ENCODE measurements at places on chromosomes 6 and 20.

DNA sequence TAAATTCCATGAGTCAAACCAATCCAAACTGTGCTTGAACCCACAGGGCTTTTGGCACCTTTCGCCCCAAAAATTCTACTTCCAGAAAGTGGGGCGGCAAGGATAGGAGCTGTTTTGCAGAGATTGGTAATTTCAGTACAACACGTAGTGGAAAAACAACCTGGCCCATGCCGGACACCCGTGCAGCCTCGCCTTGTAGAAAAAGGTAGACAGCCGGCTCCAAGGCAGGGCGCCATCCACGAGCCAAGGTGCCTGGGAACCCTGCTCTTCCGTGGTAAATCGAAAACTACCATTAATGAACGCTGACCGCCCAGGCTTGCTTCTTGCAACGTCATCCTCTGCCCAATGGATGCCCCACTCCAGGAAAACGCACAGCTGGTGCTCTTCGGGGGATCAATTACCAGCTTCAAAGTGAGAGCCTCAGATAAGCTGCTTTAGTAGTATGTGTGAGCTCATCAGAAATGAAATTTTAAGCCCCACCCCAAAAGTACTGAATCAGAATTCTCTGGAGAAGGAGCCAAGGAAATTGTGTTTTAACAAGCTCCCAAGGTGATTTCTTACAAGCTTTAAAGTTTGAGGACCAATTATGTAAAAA lies 1.8 kb downstream of the OOEP start:
- no peak for DNase-seq

- no peak for DNase-seq
These were observed 48.5 kb upstream of the NOP56 start for GRCh38 chr20:2603816-2604505.

- no peak for DNase-seq
These were observed 593.1 kb downstream of the PKHD1 start for GRCh38 chr6:51494342-51494741.

- DNase-seq = no peak
These were observed 15.5 kb upstream of the SERPINB1 start for GRCh38 chr6:2857185-2857579.

GRCh38 chr20:53294804-53295203 lies 298.8 kb downstream of the ZNF217 start:
- no peak for DNase-seq

- peak; percentile 60 for DNase-seq
These were observed 1.5 kb downstream of the TP53INP2 start for GRCh38 chr20:34705397-34706301.

GRCh38 chr6:143050509-143050908 lies 10.2 kb upstream of the AIG1 start:
- DNase-seq = no peak

GRCh38 chr6:11331111-11331510 lies 98.6 kb upstream of the NEDD9 start:
- DNase-seq = peak; percentile 50

GRCh38 chr20:17928633-17929311 lies 39.8 kb downstream of the SNX5 start:
- DNase-seq = no peak

GRCh38 chr6:30411515-30412207 lies 66.7 kb downstream of the RPP21 start:
- peak; percentile 75 for DNase-seq

GRCh38 chr6:82257088-82257774 lies 9.7 kb upstream of the IBTK start:
- DNase-seq = no peak

DNA sequence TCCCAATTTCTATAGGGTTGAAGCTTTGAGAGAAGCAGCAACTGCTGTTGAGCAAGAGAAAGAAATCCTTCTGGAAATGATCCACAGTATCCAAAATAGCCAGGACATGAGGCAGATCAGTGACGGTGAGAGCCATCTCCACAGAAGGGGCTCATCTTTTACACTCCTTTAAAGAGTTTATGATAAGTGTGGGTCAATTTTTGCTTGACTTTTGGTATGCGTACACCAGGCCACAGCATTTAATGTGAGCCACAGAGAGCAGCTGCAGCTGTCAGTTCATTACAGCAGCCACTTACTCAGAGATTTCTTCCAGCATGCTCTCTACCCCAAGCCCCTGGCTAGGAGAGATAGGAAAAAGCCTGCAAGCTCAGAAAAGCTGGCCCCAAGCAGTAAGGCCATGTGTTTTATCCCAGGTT lies 9.9 kb downstream of the BAG2 start:
- DNase-seq = no peak

DNA sequence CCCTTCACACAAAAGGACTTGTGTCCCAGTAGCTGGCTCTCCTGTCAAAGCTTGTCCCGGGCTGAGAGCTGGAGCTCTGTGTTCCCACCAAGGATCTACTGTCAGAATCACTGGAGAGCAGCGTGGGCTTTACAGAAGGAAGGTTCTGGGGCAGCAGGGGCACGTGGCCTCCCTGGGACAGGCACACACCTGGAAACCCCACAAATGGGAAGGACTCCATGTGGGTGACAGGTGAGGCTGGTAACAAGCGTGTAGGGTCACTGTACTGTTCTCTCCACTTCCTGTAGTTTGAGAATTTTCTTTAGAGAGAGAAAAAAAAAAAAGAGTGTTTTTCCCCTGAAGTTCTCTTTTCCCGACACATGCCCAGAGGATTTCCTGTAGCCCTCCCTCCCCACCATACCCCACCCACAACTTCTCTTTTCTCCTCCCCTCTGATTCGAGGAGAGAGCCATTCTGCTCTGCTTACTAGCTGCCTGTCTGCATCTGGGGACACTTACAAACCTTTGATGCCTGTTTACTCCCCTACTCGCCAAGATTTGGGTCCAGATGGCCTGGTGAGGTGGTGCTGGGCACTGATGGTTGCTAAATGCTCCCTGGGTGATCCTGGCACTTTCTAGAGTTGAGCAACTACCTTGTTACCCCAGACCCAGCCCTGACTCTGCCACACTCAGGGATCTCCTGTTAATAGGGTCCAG lies 84.1 kb upstream of the SIRPA start:
- peak; percentile 84 for DNase-seq

- DNase-seq = no peak
These were observed 60.7 kb downstream of the SIM1 start for GRCh38 chr6:100404051-100404450.

DNA sequence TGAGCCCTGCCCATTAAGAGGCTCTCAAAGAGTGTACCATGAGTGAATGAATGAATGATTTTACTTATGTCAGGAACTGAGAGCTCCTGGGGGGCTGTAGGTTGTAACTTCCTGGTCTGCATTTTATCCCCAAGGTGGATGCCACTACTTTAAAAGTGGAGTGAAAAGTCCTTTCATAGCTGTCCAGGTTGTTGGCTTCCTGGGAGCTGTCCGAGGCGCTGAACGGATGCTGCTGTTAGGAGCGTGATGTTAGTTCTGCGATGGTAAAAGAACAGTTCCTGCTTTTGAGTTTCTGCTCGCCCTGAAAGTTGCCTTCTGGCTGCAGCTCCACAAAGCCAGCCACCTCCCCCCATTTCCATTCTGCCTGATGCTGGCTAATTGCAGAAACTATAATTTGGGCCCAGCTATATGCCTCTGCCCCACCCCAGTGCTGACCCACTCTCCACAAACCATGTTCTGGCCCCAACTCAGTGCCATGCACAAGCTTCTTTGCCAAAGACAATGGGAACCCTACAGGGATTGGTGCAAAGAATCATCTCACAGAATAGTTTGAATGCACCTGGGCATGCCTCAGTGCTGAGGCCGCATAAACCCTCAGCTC lies 330.9 kb upstream of the CDH4 start:
- no peak for DNase-seq

GRCh38 chr6:53584726-53585125 lies 39.8 kb upstream of the GCLC start:
- DNase-seq = no peak

DNA sequence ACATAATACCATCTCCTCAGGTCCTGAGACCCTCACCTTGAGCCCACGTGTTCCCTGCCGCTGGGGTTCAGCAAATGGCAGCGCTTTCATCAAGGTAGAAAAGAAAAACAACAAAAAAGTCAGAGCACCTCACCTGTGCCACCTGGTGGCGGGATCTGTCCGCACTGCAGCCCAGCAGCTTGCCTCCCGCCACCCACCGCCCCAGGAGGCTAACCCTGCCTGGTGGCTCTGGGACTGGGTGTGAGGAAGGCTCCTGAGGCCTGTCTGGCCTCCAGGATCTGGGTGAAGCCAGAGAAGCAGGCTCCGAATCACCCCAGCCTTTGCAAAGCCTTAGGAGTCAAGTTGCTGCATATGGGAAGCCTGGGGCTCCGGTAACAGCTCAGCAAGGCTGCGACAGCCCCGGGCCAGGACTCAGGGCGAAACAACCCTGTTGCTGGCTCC lies 270.8 kb downstream of the BMP7 start:
- DNase-seq = peak; percentile 52

- no peak for DNase-seq
These were observed 516.2 kb downstream of the BCKDHB start for GRCh38 chr6:80622641-80623040.

DNA sequence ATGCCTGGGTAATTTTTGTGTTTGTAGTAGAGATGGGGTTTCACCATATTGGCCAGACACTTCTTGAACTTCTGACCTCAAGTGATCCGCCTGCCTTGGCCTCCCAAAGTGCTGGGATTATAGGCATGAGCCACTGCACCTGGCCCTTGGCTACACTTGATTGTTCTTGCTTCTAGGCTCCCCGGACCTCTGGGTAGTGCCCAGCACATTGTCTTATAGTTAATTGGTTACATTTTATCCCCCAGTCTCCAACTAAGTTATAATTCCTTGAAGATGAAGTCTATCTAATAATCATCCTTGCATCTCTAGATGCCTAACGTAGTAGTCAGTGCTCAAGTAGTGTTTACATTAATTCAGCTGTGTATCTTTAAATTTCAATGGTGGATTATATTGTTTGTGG lies 11.8 kb downstream of the SMPDL3A start:
- no peak for DNase-seq

DNA sequence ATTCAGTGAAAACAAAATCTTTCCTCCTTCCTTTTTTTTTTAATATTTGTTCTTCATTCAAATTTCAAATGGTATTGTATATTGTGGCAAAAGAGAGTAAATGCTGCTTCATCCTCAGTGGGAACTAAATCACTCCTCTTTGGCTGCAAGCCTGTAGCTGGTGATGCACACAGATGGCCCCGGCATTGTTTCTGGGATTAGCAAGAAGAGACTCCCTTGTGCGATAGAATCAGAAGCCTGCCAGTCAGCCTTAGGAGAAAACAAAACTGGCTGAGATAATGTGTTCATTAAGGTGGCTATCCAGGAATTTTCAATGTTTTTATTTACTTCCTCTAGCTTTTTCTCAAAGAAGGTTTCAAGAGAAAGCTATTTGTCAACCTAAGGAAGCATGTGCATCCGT lies 20.7 kb upstream of the ELOVL2 start:
- DNase-seq = no peak
